ENCODE measurements at places on chromosomes 2 and 18.

GRCh38 chr2:20578895-20579825 is 71.7 kb downstream of the HS1BP3 start:
- DNase-seq = peak; percentile 91

GRCh38 chr2:239551206-239551605 is 150.4 kb upstream of the HDAC4 start:
- DNase-seq = no peak

DNA sequence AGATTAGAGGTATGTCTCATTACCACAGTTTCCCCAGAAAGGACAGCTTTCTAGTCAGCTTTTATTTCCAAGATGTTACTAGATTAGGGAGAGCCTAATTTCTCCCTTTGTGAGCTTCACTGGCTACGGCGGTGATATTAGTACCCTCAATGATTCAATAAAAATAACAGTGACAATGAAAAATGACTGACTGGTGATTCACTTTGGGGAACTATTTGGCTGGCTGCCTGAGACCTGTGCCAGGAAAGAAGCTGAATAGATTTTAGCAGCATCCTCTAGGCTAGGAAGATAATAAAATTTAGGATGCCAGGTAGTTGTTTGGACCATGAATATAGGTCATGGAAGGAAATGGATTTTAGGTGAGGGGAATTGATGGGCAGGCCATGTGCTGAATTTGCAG is 178.7 kb downstream of the FMNL2 start:
- no peak for DNase-seq

DNA sequence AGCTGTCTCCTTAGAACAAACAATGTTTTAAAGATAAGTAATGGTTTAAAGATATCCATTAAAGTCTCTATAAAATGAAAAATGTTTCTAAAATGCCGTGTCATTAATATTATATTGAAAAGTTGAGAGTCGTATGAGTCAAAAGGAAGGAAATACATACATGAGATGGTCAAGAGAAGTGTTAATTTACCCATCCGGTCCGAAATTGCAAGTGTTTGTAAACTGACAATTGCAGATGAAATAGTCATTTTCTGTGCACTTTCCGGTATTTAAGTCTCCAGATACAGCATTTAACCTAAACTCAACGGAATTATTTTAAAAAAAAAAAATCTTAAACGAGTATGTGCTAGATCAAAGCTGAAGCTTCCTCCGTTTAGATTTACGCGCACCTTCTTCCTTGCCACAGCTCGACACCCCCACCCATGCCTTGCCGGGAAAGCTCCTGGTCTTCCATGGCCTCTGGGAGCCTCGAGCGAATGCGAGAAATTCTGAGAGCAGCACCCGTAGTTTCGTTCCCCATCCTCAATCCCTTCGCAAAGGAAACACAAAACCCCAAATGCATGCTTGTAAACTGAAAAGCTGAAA is 1.8 kb downstream of the DSC3 start:
- no peak for DNase-seq

DNA sequence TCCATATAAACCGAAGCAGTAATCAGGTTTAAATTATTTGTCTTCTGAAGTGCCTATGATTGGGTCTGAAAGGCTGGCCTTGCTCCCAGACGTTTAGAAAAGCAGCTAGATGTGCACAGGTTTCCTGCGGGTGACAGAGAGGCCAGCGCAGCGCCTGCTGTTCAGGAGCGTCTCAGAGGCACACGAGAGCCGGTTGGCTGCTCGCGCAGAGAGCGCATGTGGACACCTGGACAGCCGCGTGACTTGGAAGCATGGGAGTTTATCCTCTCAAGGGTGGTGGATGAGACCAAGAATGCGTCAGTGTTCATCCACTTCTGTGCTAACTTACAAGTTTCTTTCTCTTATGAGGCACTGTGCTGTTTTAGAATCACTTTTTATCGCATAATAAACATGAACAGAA is 303.7 kb downstream of the PTGR3 start:
- no peak for DNase-seq

DNA sequence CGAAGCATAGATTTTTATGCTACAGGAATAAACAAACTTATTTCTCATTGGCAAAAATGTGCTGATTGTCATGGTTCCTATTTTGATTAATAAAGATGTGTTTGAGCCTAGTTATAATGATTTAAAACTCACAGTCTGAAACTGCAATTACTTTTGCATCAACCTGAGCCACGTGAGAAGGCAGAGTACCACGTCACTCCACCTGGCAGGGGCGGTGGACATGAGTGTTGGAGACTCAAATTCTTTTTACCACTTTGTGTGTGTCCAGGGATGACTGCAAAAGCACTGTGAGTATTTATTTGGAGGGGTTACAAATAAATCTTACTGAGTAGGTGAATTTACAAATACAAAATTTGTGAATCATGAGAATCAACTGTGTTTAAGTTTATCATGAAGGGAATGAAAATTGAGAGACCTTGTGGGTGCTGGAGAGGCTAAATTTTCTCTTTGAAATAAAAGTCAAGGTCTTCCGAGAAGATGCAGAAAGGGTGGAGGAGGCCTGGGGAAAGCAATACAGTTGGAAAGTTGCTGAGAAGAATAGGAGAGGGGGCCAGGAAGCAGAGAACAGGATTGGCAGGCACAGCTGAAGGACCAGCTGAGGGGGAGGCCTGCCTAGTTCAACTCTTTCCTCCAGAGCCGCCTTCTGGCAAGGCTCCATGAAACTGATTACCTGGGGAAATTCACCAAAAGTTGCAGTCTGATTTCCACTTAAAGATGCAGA is 316.4 kb downstream of the MYCN start:
- no peak for DNase-seq

DNA sequence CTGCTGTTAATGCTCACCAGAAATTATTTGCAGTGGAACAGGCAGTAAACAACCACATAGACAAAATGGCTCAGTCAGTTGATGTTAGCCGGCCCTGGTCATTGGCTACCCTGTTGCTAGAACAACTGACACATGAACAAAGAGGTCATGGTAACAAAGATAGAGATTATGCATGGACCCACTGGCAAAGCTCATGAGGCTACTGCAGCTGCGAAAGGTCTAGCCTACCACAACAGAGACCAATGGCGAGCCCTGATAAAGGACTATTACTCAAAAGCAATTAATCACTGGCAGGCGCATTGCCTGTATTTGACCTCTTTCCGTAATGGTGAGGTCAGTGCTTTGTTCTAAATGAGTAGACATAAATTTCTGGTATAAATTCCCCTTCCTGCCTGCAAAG is 474.2 kb downstream of the DSC3 start:
- no peak for DNase-seq

- no peak for DNase-seq
Measured at GRCh38 chr2:241029599-241030332, 31.3 kb downstream of the SNED1 start.

GRCh38 chr2:67289921-67290371 is 107.2 kb upstream of the ETAA1 start:
- DNase-seq = peak; percentile 34

DNA sequence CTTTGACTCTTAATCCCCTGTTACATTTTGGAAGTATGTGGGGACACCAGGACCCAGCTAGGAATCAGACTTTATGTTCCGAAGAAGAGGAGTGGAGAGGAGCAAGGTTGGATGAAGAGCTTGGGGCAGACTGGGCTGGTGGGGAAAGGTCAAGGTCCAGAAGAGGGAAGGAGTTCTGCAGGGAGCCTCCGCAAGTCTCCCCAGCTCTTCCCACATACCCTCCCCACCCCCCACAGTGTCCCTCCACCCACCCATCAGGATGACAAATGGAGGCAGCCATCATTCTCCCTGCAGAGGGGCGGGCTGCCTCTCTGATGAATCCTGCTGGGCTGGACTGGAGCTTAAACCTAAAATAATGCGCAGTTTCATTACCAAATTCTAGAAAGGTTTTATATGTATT is 77.2 kb downstream of the ACKR3 start:
- no peak for DNase-seq

GRCh38 chr2:12099374-12099773 is 352.9 kb downstream of the LPIN1 start:
- no peak for DNase-seq

GRCh38 chr18:8151181-8151580 is 458.1 kb upstream of the RAB12 start:
- peak; percentile 15 for DNase-seq

DNA sequence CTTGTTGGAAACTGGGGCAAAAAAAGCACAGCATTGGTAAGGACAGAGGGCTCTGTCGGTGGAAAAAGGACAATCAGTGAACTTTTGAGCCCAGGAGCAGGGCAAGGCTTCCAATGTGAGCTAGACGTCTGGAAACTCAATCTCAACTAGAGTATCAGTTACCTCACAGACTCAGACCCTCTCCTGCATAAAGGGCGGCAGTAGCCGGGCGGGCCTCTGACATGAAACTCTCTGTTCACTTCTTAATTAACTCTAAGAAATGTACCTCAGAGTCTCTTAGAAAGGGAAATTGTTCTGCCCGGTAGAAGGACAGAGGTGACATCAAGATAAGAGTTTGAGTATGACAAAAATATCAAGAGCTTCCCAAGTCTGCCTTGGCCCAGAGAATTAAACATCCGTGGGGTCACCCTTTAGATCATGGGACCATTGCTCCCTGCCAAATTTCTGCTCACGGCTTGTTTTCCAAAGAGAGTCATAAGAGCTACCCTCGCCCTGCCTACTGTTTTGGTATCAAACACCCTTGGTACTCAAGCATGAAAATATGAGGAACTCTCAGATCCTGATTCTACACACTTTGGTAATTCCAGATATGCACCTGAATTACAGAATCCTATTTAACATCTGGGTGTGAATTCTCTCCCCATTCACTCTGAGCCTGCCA is 103.5 kb upstream of the PKDCC start:
- no peak for DNase-seq

DNA sequence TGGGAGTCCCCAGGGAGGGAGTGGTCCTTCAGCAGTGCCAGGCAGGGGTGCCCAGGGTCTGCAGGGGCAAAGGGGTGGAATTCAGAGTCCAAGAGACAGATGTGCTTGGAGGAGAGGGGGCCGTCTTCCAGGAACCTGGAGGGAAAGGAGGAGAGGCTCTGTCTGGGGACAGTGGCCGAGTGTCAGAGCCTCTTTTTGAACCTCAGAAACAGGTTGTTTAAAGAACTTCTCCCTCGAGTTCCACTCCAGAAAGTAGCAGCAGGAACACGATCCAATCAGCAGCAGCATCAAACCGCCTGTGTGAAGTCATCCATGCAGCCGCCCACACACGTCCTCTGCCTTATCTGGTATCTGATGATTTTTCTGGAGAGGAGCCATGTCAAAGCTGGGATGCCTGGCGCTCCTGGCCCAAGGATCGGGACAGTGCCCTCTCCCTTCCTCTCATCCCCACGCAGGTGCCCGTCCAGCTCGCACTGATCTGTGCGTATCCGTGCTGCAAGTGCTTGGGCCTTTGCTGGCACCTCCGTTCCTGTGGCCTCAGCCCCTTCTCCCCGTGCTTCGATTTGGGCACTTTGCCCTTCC is 205.1 kb downstream of the NDUFA10 start:
- DNase-seq = no peak

DNA sequence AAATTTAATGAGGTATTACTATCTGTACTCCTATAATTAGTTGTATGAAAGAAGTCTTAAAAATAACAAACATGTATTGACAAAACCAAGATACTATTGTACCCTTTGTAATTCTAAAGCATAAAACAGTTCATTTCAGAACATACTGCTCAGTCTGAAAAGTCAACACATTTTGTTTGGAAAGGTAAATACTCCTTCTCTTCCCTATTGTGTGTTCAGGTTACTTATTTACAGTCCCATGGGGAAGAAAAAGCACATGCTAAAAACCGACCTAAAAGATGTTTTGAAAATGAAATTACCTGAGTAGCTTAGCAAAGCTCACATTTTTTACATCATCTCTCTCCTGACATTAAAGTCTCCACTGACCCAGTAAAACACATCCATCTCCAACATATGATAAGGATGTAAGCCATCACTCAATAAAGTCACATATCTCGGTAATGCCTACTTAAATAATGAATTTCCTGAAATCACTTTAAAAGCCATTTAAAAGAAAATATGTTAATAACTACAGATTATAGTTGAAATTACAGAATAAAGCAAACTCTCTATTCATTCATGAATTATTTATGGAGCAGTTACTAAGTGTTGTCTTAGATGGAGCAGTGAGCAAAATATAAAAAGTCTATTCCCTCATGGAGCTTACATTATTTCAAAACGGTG is 75.6 kb upstream of the FZD5 start:
- no peak for DNase-seq

DNA sequence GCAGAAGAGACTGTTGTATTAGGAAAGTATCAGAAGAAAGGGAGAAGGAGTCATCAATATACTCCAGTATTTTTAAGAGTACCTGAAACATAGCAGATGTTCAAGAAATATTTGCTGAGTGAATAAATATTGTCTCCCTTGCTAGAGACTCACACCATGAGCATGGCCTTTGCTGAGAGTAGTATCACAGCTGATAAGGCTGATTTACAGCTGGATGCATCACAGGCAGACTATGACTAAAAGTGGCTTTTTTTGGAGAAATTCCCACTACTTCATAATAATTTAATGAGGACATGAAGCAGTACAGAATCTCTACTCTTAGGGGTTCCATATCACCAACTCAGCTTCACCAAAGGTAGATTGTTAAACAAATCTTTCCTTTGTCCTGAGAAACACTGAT is 373.3 kb downstream of the RBM43 start:
- DNase-seq = no peak

GRCh38 chr2:63736354-63736753 is 105.3 kb upstream of the UGP2 start:
- no peak for DNase-seq

- DNase-seq = no peak
Measured at GRCh38 chr2:110675679-110676078, 2.2 kb downstream of the BUB1 start.

DNA sequence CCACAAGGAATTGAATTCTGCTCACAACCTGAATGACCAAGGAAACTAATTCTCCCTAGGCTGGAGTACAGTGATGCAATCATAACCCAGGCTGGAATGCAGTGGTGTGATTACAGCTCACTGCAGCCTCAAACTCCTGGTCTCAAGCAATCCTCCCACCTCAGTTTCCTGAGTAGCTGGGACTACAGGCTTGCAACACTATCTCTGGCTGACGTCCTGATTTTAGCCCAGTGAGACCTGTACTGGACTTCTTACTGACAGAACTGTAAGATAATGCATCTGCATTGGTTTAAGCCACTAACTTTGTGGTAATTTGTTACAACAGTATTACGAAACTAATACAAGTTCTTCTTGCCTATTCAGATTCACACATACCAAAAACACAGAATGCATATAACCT is 9.5 kb upstream of the KDSR start:
- no peak for DNase-seq

DNA sequence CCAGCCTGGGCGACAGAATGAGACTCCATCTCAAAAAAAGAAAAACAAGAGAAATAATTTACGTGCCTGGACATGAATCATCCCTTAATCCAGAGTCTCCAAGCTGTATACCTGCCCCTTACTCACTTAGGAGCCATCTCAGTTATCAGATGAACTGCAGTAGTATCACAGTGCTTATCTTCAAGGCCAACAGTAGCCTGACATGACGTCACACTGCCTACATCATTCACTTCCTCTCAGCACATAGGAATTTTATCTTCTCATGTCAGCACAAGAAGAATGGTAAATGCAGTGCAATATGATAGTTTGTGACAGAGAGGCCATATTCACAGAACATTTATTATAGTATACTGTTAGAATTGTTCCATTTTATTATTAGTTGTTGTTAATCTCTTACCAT is 216.6 kb downstream of the SS18 start:
- no peak for DNase-seq

- no peak for DNase-seq
Measured at GRCh38 chr2:170236680-170237047, 58.7 kb downstream of the MYO3B start.

GRCh38 chr2:85697096-85697495 is 2.9 kb downstream of the GNLY start:
- DNase-seq = no peak
